Left lobe of liver (tissue), 2 donors: ENCODE measurements at places on chromosomes 2 and 18. TPM values are rescaled to one million over a fixed set of nuclear protein-coding genes. Genes with fewer than 3 reads are reported as not detected.

- no peak for DNase-seq
Observed at GRCh38 chr2:235527806-235528469, 34.1 kb downstream of the AGAP1 start.

DNA sequence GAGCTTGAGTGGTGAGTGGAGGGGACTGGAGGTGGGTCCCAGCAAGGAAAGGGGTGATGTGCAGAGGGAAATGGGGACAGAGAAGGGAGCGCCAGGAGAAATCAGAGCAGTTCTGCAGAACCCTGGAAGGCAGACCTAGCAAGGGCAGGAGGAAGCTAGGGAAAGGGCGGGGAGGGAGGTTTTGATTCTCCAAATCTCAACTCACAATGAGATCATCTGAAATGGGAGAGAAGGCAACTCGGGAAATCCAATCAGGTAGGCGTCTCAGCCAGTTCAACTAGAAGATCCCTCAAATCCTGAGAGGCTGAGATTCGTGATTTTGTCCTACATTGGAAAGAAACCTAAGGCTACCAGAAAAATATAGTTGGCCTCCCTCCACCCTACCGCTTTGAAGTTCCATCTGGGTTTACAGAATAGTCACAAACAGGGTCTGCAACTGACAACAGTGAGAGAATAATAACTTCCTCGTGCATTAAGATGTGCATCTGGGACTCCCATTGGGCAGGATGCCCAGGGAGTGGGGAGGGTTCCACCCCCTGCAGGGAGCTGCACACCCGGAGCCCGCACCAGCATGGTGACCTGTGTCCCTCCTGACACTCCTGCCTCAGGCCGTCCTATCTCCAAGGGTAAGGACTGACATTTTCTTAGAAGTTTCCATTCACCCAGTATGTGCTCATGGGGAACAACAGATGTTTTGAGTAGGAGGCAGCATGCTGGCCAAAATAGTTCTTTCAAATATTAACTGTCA is 113.3 kb upstream of the ODC1 start:
- DNase-seq: no peak

DNA sequence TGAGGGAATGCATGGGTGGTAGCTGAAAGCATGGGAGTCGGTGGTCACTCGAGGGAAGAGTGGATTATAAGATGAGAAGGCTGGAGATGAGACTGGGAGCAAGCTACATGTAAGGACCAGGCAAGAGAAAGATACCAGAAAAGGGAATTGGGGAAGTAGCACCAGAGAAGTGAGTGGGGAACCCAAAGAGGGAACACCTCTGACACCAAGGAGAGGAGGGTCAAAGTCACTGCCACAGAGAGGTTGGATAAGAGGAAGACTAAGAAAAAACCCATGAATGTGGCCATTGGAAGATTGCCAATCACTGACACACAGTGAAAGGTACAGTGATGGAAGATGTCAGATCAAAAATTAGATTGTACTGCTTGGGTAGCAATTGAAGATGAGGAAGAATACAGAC is 473.9 kb downstream of the BCL11A start:
- DNase-seq: no peak

Gene MC2R
- total RNA-seq: not detected
